Epithelial cell of proximal tubule (primary cell): ENCODE measurements at places on chromosomes 7 and 10.

DNA sequence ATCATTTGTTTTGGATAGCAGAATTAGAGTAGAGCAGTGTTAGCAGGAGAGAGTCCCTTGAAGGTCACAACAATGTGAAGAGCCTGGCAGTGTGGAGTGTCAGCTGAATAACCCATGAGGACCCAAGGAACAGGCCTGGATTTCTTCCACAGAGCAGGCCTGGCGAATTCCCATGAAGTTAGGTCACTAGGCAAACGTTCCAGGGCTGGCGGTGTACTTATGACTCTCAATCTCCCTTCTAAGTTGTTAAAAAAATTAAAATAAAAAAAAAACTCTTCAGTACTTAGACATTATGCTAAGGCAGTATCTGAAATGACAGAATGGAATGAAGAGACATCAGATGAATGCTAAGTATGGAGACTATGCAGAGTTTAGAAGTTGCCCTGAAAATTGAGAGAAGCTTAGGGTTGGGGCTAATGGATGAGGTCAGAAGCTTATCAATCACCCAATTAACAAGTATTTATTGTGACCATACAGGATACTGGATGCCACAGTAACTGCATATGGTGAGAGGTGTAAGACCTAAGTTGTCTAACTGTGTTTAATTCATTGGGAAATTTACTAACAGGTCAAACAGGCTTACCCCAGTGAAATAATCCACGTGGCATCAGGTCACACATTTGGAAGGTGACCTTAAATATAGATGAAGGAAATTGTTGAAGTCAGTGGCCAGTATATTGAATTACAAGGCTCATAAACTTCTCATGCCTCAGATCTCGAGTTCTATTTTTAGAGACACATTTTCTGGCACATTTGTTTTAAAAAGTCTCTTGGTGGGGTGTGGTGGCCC, 126.2 kb upstream of the NRP1 start:
- DNase-seq: no peak

DNA sequence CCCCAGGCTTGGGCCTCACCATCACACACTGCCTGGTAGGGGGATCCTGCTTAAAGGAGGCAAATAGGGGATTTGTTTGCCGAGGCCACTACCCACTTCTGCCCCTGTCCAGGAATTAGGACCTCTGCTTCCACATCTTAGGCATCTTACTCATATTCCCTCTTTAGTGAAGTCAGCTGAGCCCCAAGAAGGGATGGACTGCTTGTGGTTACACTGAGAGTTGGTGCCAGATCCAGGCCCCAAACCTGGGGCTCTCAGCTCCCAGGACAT, 1.6 kb upstream of the GPRIN2 start:
- DNase-seq: no peak

- DNase-seq: no peak
Observed at GRCh38 chr10:132590094-132590751, 52.6 kb downstream of the INPP5A start.

- DNase-seq: no peak
Observed at GRCh38 chr10:63496561-63496960, 24.6 kb upstream of the REEP3 start.

DNA sequence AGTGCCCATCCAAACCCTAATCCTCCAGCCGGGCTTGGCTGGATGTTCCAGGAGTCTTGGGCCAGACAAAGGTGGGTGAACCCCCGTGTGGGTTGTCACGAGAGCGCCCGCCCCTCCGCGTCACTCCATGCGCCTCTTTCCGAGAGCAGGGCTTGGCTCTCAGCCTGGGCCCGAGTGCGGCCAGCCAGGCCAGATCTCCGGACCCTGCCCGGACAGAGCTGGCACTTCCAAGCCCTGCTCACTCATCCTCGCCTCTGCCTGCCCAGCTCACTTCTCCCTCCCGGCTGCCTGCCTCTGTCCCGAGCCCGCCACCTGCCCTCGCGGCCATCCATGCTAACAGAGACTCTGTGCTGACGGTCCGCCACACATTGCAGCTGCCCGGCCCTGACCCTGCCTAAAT, 34.6 kb downstream of the AGAP3 start:
- DNase-seq: no peak

DNA sequence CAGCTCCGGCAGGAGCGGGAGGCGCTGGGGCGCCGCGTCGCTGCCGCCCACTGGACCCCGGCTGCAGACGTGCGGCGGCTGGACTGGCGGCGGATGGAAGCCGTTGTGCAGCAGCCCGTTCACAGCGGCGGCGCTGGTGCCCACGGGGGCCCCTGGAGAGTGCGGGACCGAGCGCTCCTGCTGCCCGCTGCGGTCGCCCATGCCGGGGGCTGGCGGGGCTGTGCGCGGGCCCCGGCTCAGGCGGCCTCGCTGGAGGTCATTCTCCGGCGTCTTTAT, 413 bp downstream of the PANK1 start:
- no peak for DNase-seq

- DNase-seq: no peak
Observed at GRCh38 chr7:10122551-10123100, 851.0 kb upstream of the PHF14 start.

DNA sequence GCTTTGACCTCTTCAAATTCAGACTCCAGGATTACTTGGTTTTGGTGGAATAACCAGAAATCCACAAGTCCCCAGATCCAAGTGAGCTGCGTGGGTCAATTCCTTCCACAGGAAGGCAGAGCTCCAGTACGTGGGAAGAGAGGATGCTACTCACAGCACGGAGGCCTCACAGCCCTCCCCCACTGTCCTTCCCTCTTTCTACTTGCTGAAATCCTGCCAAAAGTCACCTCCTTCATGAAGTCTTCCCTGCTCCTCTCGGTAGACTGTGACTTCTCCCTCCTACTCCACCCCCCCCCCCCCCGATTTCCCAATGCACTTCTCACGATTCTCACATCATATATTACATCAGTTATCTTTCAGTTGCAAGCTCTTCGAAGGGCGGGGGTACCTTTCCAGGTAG, 12.3 kb downstream of the CAMK2G start:
- no peak for DNase-seq
